ENCODE measurements at places on chromosomes 7 and 10.

DNA sequence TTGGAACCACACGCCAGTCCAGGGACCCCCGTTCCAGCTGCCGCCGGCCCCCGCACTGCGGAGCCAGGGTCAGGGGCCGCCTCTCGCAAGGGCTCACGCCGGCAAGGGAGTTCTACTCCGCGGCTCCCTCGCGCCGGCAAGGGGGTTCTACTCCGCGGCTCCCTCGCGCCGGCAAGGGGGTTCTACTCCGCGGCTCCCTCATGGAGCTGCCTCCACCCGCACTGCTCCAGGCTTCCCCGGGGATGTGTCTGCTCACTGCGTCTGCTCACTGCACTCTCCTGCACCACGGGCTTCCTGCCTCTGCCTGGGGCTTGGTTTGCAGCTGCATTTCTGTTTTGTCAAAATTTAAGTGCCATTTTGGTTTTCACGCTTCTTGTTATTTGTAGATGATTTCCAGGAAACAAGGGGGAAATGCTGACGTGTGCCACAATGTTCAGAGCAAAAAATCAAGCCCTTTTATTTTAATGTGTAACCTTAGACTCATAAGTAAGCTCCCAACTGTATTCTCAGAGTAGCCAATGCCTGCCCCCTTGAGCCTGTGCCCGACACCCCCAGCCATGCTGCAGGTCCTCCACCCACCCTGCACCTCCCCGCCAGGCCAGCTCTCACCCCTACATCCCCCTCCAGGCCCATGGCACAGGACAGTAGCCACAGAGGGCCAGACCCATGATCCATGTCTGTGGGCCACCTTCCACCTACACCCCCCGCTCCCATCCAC lies 246.2 kb downstream of the MAD1L1 start:
- DNase-seq = no peak

GRCh38 chr7:83769407-83769806 lies 120.5 kb upstream of the SEMA3E start:
- DNase-seq = no peak

GRCh38 chr10:64571056-64571455 lies 1049.9 kb downstream of the REEP3 start:
- DNase-seq = no peak

DNA sequence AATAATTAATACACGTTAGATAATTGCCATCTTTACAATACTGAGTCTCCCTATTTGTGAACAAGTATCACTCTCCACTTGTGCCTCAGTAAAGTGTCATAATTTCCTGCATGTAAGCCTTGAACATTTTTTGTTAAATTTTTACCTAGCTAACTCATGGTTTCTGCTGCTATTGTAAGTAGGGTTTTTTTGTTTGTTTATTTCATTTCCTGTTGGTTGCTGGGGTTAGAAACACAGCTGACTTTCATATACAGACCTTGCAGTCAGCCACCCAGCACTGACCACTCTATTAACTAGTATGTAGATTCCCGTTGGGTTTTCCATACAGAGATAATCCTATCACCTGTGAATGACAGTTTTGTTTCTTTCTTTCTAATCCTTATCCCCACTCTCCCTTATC lies 133.3 kb downstream of the MPP7 start:
- DNase-seq = no peak

GRCh38 chr10:5943536-5943935 lies 33.8 kb downstream of the IL15RA start:
- no peak for DNase-seq

DNA sequence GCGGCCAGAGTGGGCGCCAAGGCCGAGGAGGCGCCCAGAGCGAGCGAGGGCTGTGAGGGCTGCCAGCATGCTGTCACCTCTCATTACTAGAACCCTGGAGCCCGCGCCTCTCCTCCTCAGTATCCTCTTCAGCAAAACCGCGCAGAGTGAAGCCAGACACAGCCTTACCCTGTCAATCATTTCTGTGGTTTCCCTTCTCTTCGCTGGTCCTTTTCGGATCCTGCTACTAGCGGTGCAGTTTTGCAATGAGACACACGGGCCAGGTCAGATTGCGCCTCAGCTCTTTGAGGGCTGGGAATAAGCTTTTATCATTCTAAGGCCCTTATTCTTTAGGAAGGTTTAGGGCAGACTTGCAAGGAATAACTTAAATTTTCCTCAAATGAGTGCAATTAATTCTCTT lies 55.5 kb upstream of the FAM171A1 start:
- no peak for DNase-seq

DNA sequence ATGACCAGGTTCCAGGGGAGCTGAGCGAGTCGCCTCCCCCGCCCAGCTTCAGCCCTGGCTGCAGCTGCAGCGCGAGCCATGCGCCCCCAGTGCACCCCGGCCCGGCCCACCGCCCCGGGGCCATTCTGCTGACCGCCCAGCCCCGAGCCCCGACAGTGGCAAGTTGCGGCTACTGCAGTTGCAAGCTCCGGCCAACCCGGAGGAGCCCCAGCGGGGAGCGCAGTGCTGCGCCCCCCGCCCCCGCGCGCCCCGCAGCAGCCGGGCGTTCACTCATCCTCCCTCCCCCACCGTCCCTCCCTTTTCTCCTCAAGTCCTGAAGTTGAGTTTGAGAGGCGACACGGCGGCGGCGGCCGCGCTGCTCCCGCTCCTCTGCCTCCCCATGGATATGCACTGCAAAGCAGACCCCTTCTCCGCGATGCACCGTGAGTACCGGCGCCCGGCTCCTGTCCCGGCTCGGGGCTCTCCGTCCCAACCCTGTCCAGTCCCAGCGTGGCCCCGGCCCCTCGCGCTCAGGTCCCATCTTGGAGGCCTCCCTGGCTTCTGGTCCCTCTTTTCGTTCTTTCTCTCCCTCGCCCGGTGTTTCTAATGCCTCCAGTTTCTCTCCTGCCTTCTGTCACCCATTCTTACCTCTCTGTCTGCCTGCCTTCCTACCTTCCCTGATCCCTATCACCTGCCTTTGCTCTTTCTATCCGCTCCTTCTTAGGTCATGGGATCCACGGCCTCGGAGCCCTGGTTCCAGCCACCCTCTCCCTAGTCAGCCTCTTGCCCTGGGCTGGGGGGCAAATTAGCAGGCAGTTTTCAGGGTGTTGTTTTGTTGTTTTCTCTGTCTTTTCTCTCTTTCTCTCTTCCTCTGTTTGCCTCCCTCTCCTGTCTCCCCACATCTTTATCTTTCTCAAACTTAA lies 751 bp downstream of the PAX2 start:
- no peak for DNase-seq

- no peak for DNase-seq
Observed at GRCh38 chr10:1709161-1709560, 28.2 kb downstream of the ADARB2 start.

DNA sequence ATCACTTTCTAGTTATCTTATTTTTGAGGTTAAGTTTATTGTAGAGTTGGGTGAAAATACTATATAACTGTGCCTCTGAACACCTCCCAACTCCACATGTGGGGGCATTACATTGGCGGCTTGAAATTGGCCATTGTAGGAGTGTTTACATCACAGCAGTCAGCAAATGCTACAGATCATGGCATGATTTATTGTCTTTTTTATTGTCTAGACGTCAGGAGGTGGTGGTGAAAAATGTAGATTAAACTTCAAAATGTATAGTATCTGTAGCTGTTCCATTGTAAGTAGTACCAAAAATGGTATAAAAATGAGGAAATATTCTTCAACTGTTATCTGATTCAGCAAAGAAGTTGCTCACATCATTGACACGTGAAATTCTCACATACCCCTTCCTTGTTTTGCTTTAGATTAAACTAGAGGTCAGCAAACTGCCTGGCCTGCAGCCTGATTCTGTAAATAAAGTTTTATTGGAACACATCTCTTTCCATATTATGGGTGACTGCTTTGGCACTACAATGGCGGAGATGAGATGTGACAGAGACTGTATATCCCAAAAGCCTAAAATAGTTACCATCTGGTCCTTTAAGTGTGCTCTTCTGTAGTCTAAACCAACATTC lies 35.0 kb downstream of the TAF3 start:
- DNase-seq = no peak

All from stimulated activated CD4-positive, alpha-beta T cell treated with anti-CD3 and anti-CD28 coated beads, Interleukin-15, amount 100 ng/mL, for 48 hours (primary cell).